ENCODE measurements at places on chromosomes 2 and 18. TPM values are rescaled to one million over a fixed set of nuclear protein-coding genes. Genes with fewer than 3 reads are reported as not detected.

The IL1RL1 gene
- 4.3 TPM for total RNA-seq

The FAM237A gene
- not detected for total RNA-seq

The RBM43 gene
- 0.99 TPM for total RNA-seq

The MAPRE2 gene
- 6.7 TPM for total RNA-seq

The RAD51AP2 gene
- 0.04 TPM for total RNA-seq

The HAUS1 gene
- 92.2 TPM for total RNA-seq

The IL36G gene
- total RNA-seq: 5.0 TPM

The GALR1 gene
- not detected for total RNA-seq

The EML6 gene
- 0.04 TPM for total RNA-seq

The SKOR2 gene
- total RNA-seq: not detected

The RBM45 gene
- total RNA-seq: 14.4 TPM

The GALNT3 gene
- total RNA-seq: 89.5 TPM

The EPHA4 gene
- total RNA-seq: 4.3 TPM

The PROM2 gene
- 5.9 TPM for total RNA-seq

The SPP2 gene
- not detected for total RNA-seq

The FOXI3 gene
- not detected for total RNA-seq

The DUSP28 gene
- 2.5 TPM for total RNA-seq

The COBLL1 gene
- 16.5 TPM for total RNA-seq

The SCN1A gene
- not detected for total RNA-seq

The ST6GAL2 gene
- total RNA-seq: 0.08 TPM

The IL36A gene
- not detected for total RNA-seq

The TMEM198 gene
- 0.47 TPM for total RNA-seq

The MEP1B gene
- not detected for total RNA-seq

The SLC16A14 gene
- total RNA-seq: 0.34 TPM

The SLC9A2 gene
- total RNA-seq: under 0.01 TPM

The CXCR1 gene
- 0.11 TPM for total RNA-seq

The EFEMP1 gene
- total RNA-seq: 215 TPM

The TUBA4B gene
- total RNA-seq: not detected

The SEMA4C gene
- 14.4 TPM for total RNA-seq

The MROH2A gene
- not detected for total RNA-seq

The KIF1A gene
- not detected for total RNA-seq

The TGIF1 gene
- 160 TPM for total RNA-seq

The ARL6IP6 gene
- total RNA-seq: 36.1 TPM

The ALPP gene
- total RNA-seq: not detected

The GPR39 gene
- 7.3 TPM for total RNA-seq

Data from hair follicular keratinocyte (primary cell).